ENCODE measurements at places on chromosomes 12 and 14. TPM values are rescaled to one million over a fixed set of nuclear protein-coding genes. Genes with fewer than 3 reads are reported as not detected.

Gene TAS2R8
- total RNA-seq: 0.43 TPM

Gene ACVR1B
- 6.5 TPM for total RNA-seq

Gene B4GALNT3
- total RNA-seq: under 0.01 TPM

Gene P2RX2
- total RNA-seq: not detected

Gene KERA
- not detected for total RNA-seq

Gene NRXN3
- 7.3 TPM for total RNA-seq

Gene RNASE1
- total RNA-seq: not detected

Gene TAS2R10
- total RNA-seq: 0.86 TPM

Gene NYNRIN
- 11.6 TPM for total RNA-seq

Gene BCL11B
- not detected for total RNA-seq

Gene SMOC1
- total RNA-seq: not detected

Gene RPS6KL1
- 2.2 TPM for total RNA-seq

Gene CTDSP2
- total RNA-seq: 64.8 TPM

Gene CIROP
- total RNA-seq: not detected

Gene SDR9C7
- not detected for total RNA-seq

Gene IFT43
- 37.4 TPM for total RNA-seq

Gene KCNC2
- 0.43 TPM for total RNA-seq

Gene HRK
- not detected for total RNA-seq

Gene CCDC175
- not detected for total RNA-seq

Gene A2ML1
- not detected for total RNA-seq

Gene ZNF891
- 0.86 TPM for total RNA-seq

Gene TMEM132C
- total RNA-seq: not detected

Gene CCDC177
- total RNA-seq: not detected

Gene KRT2
- total RNA-seq: not detected

Gene RNU6-7
- not detected for total RNA-seq

Gene CMKLR1
- 1.7 TPM for total RNA-seq

Gene IL23A
- not detected for total RNA-seq

Gene KRT82
- not detected for total RNA-seq

Gene TCL1B
- not detected for total RNA-seq

Gene GPR137C
- 0.43 TPM for total RNA-seq

Gene ITFG2
- 21.2 TPM for total RNA-seq

Gene COCH
- 9.0 TPM for total RNA-seq

Gene PROX2
- total RNA-seq: under 0.01 TPM

Gene BMAL2
- 21.6 TPM for total RNA-seq

Gene PXMP2
- 10.8 TPM for total RNA-seq

Gene TAS2R20
- total RNA-seq: 5.5 TPM

Gene CNTN1
- 2.6 TPM for total RNA-seq

Gene SLC10A1
- not detected for total RNA-seq

Gene ADCY4
- 18.1 TPM for total RNA-seq

Gene RHEBL1
- 0.64 TPM for total RNA-seq

Gene RASSF8
- 60.6 TPM for total RNA-seq

Data from fibroblast of villous mesenchyme (primary cell).